ENCODE measurements at places on chromosomes 7 and 10.

GRCh38 chr7:92325858-92326257 is 80.1 kb downstream of the ANKIB1 start:
- peak; percentile 11 for DNase-seq

GRCh38 chr7:582931-583330 is 63.3 kb upstream of the PDGFA start:
- no peak for DNase-seq

DNA sequence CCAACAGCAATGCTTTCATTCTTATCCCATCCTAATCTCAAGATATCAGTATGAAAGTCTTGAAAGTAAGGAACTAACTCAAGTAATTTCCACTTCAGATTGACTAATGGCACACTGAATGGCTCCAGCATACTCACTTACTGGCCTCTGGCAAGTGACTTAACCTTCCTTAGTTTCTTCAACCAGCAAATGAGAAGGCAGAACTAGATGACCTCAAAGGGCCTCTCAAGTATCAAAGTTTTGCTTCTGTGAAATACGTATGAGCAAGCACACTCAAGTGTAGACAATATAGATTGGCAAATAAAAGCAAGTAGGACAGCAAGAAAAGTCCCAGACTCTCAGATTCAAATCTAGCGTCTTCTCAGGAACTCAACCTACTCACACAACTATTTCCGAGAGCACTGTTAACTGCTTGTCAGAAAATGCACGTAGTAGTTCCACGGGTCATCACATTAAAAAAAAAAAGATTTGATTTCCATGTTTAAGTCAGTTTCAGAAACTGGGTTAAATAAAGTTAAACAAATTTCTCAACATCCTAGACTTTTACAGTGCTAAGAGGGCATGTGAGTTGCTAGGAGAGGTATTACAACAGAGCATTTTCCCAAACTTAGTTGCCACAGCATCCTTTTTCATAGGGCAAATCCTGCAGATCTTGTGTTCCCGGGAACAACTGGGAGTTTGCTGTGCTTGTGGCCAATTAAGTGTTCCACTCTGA is 276.9 kb upstream of the KLF14 start:
- peak; percentile 75 for DNase-seq

GRCh38 chr10:97849103-97849686 is 448 bp upstream of the GOLGA7B start:
- DNase-seq, result no peak

DNA sequence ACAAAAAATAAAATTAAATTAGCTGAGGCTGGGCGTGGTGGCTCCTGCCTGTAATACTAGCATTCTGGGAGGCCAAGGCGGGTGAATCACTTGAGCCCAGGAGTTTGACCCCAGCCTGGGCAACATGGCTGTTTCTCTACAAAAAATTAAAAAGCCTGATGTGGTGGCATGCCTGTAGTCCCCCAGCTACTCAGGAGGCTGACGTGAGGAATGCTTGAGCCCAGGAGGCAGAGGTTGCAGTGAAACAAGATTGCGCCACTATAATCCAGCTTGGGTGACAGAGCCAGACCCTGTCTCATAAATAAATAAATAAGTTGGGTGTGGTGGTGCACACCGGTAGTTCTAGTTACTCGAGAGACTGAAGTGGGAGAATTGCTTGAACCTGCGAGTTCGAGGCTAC is 65.1 kb downstream of the GNA12 start:
- DNase-seq, result no peak

DNA sequence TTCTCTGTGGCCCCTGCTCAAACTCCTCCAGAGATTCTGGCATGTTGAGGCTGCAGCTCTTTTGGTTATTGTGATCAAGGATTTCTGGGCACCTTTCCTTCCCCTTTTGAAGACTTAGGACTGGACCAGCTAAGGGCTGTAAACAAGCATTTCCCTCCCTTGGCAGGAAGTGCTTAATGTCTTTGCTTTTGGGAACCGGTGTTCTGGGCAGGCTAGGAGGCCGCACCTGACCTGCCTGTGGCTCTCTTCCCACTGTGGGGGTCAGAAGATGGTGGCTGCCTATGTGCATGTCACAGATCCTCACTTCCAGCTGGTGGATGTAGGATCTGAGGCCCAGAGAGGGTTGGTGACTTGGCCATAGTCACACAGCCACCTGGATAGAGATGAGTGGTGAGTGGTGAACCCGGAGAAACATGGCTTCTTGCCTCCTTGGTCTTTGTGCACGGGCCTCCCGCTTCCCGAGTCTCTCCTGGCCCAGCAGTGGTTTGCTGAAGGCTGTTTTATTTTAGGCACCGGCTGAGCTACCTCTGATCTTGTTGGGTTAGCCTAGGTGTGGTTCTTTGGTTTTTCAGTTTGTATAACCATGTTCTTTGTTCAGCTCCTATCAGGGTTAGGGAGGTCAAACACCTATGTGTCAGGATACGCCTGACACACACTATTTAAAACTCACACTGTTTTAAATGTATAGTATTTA is 82.0 kb downstream of the GRK5 start:
- no peak for DNase-seq

- peak; percentile 81 for DNase-seq
Measured at GRCh38 chr10:32239769-32240168, 107.2 kb downstream of the EPC1 start.

DNA sequence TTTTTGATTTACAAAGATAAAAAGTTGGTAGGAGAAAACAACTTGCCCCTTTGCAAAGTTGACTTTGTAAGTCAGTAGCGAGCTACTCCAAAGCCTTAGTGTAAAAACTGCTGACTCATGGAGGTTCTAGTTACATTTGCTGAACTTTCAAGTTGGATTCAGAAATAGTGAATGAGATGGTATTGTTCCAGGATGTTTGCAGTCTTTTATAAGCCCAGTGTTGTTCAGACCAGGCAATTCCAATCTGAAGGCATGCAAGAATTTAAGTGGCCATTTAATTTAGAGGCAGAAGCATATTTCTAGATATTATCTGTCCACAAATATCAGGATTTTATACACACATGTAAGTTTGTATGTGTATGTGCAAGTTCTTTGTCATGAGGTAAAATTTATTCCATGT is 21.6 kb downstream of the TES start:
- peak; percentile 58 for DNase-seq

DNA sequence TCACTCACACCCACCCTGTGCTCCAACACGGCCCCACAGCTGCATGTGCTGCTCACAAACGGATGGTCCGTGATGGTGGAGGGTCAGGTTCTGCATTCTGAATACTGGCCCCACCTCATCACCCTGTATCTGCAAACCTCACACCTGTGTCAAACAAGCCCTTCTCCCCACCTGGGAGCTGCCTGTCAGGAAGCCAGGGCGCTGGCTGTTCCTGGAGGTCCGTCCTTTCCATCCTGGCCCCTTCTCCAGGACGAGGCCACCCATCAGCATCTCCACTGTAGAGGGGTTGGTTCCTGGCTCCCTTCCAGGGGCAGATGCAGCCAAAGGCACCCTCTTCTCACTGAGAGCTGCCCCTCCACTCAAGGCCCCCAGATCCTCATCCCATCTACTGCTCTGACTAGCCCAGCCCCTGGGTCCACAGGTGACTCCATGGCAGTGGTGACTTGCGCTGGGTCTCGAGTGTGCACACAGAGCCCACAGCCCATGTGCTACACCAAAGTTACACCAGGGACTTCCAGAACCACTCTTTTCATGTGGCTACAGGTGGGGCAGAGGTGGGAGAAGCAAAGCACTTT is 229.4 kb downstream of the TNS3 start:
- no peak for DNase-seq

DNA sequence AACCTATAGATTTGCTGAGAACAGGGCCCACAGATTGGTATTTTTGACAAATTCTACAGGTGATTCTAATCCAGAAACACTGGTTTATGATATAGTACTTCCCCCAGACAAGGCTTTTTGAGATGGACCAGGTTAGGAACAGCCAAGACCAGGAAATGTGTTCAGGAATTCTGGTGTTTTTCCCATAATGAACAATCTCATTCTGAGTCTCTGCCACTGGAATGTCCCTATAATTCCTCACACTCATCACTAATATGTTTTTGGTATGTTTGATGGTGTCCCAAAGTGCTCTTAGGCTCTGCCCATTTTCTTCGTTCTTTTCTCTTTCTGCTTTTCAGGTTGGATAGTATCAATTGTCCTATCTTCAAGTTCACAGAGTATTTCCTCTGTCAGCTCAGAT is 107.2 kb upstream of the IGFBP3 start:
- no peak for DNase-seq

- DNase-seq, result no peak
Measured at GRCh38 chr10:132859084-132859855, 73.3 kb upstream of the NKX6-2 start.

DNA sequence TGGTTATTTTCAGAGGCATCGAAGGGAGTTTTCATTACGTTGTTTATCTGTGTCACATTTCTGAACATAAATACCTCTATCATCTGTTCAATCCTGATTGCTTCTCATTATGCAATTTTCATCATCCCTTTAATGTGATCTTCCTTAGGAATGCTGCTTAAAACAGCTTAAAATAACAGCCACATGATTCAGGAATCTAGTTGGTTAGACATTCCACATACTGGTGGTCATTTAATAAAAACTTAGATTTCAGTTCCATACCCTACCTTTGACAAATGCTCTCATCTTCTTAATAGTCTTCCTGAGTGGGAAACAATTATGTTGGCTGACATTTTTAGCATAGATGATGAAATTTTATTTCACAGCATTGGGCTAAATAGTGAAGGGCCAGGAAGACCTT is 191.3 kb upstream of the CDCA7L start:
- peak; percentile 67 for DNase-seq

Measured in LHCN-M2 (cell line).